HuH-7.5 (cell line): ENCODE measurements at places on chromosomes 11 and 22.

- no peak for DNase-seq
Observed at GRCh38 chr11:56271092-56271491, 2.9 kb upstream of the OR5T1 start.

- DNase-seq, result no peak
Observed at GRCh38 chr11:81870066-81870412, 863.6 kb downstream of the FAM181B start.

- no peak for DNase-seq
Observed at GRCh38 chr11:34826384-34826726, 89.8 kb downstream of the APIP start.

- DNase-seq, result no peak
Observed at GRCh38 chr11:119788911-119789560, 60.0 kb upstream of the NECTIN1 start.

DNA sequence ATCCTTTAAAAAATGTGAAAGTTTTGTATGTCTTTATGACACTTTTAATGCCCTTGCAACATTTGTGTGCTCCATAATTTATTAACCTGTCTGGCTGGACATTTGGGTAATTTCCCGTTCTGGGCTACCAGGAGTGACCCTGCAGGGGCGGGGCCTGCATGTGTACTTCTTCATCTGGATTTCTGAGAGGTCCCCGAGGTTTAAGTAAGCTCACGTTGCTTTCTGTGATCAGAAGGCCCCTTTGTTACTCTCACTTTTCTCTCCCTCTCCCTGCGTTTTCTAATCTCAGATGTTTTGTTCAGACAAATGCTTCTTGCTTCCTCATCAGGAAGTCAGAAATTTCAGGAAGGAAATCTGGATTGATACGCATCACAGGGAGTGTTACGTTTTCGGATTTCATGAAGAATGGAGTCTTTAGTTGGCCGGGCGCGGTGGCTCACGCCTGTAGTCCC, 78.9 kb upstream of the CRYBB3 start:
- DNase-seq, result no peak

- DNase-seq, result no peak
Observed at GRCh38 chr11:76984743-76985142, 49.5 kb upstream of the B3GNT6 start.

- DNase-seq, result no peak
Observed at GRCh38 chr11:111977146-111978027, 40.2 kb downstream of the DIXDC1 start.

- DNase-seq, result no peak
Observed at GRCh38 chr11:127259102-127259501, 258.5 kb upstream of the KIRREL3 start.

- no peak for DNase-seq
Observed at GRCh38 chr11:59802639-59803176, 7.9 kb downstream of the MRPL16 start.

DNA sequence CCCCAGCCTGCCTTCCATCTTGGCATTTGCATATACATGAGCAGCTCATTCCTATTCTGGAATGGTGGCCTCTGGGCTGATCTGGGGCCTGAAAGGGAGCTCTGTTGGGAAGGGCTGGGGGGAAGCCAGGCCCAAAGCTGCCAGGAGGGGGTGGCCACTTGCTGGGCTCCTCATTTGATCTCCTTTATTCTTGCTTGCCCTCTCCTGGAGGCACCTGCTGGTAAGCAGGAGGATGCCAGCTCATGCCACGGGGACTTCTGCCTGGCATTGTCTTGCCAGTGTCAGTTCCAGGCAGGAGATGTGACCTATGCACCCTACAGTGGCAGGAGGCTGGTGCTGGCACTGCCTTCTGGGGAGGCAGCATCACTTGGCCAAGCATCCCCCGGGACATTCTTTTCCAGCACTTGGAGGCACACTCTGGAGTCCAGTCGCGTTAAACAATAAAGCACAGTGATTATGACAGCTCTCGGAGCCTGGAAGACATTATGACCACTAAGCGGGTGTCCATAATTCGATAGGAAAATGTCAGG, 128.3 kb downstream of the NTM start:
- no peak for DNase-seq

GRCh38 chr11:6841694-6842093, 3.8 kb upstream of the OR10A5 start:
- no peak for DNase-seq

GRCh38 chr11:69962152-69962551, 116.0 kb upstream of the ANO1 start:
- DNase-seq, result no peak
